Mesothelial cell of epicardium (in vitro differentiated cells): ENCODE measurements at places on chromosomes 7 and 10.

DNA sequence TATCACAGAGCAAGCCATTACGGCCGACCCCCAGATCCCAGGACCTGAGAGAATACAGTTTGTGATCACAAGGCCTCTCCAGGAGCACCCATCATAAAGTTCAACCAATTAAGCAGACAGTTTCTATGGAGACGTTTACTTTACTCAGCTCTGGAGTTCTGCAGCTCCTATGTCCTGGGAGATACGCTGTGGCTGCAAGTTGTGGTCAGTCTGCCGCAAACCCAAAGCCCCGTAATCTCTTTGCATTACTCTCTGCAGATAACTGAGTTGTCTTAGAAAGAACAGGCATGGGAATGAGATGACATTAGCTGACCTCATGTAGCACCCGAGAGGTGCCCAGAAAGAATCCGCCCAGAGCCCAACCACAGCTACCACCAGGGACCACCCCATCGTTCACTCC lies 305.1 kb downstream of the FGFR2 start:
- no peak overlapping the region for H3K4me3 ChIP-seq
- no peaks in the 10 kb centered on the region for H3K36me3 ChIP-seq
- H3K27ac ChIP-seq: no peak overlapping the region
- H3K27me3 ChIP-seq: no peaks in the 10 kb centered on the region
- peaks cover 29% of the 10 kb centered on the region for H3K4me1 ChIP-seq
- DNase-seq: no peak

GRCh38 chr10:92342796-92343195 lies 51.8 kb downstream of the MARCHF5 start:
- no peak for DNase-seq
- no peak overlapping the region for H3K4me3 ChIP-seq
- peak overlapping the region; percentile 11 for H3K27ac ChIP-seq
- H3K36me3 ChIP-seq: peaks cover 24% of the 10 kb centered on the region
- no peaks in the 10 kb centered on the region for H3K27me3 ChIP-seq
- no peaks in the 10 kb centered on the region for H3K4me1 ChIP-seq

DNA sequence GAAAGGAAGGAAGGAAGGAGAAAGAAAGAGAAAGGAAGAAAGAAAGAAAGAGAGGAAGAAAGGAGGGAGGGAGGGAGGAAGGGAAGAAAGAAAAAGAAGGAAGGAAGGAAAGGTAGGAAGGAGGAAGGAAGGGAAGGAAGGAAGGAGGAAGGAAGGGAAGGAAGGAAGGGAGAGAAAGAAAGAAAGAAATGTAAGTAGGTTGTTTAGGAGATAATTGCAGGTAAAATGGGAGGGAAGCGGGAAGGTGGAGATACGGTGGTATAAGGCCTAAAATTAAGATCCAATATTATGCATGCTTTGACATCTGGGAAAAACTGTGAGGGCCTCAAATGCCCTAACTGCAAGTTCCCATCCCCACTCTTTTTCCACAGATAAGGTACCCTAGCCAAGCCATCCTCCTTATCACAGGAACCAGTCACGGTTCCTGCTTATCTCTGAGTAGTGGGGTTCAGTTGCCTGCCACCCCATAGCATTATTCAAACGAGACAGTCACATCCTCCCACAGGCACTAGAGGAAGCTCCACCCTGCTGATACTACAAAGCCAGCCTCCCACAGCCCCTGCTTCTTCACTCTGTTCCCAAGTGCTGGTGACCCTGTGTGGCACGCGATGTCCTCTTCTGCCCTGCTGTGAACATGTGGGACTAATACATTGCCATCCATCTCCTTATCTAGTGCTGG lies 28.7 kb downstream of the ST8SIA6 start:
- no peak for DNase-seq
- H3K27ac ChIP-seq: no peak overlapping the region
- H3K4me1 ChIP-seq: peaks cover 34% of the 10 kb centered on the region
- H3K27me3 ChIP-seq: peaks cover 2% of the 10 kb centered on the region
- H3K36me3 ChIP-seq: no peaks in the 10 kb centered on the region

DNA sequence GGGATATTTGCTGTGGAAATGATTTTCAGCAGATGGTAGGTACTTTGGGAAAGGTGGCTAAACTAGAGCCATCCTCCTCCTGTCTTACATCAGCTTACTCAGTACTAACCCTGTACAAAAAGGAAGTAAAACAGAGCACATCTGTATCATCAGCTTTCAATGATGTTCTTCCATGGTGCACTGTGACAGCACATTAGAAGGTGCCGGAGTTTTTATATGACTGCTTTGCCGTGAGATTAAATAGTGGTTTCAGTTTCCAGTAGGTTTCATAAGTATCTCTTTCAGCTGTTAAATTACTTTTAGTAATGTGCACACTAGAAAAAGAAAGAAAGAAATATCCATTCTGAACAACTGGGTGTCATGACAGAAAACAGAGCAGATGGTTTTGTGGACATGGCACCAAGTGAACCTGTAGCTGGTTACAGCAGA lies 86.5 kb downstream of the ARID5B start:
- no peaks in the 10 kb centered on the region for H3K27me3 ChIP-seq
- H3K4me1 ChIP-seq: peaks cover 12% of the 10 kb centered on the region
- H3K27ac ChIP-seq: peak overlapping the region; percentile 9

GRCh38 chr10:69916118-69916517 lies 114.4 kb downstream of the COL13A1 start:
- peaks cover 14% of the 10 kb centered on the region for H3K4me1 ChIP-seq
- DNase-seq: no peak
- no peaks in the 10 kb centered on the region for H3K36me3 ChIP-seq

DNA sequence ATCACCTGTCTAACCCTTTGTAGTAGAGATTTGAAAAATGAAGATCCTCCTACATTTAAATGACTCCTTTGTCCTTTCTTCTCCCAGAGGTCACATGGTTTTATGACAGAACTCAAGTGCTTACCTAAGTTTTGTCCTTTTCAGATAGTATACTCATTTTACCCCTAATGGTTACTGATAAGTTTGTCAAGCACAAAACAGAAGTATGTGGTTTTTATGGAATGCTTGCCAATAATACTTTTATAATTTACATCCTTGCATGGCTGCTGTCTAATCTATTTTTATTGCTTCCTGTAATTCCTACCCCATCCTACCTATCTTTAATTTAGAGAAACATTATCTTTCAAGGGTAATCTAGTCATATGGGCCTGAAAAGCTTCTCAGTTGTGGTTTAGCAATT lies 37.5 kb downstream of the HELLS start:
- DNase-seq: no peak
- peaks cover 13% of the 10 kb centered on the region for H3K36me3 ChIP-seq
- H3K27ac ChIP-seq: peak overlapping the region; percentile 64
- no peak overlapping the region for H3K4me3 ChIP-seq
- H3K27me3 ChIP-seq: no peaks in the 10 kb centered on the region

GRCh38 chr7:84009051-84009450 lies 185.5 kb downstream of the SEMA3A start:
- peaks cover 13% of the 10 kb centered on the region for H3K36me3 ChIP-seq
- no peak for DNase-seq
- no peak overlapping the region for H3K4me3 ChIP-seq
- no peak overlapping the region for H3K27ac ChIP-seq
- H3K4me1 ChIP-seq: peaks cover 4% of the 10 kb centered on the region

DNA sequence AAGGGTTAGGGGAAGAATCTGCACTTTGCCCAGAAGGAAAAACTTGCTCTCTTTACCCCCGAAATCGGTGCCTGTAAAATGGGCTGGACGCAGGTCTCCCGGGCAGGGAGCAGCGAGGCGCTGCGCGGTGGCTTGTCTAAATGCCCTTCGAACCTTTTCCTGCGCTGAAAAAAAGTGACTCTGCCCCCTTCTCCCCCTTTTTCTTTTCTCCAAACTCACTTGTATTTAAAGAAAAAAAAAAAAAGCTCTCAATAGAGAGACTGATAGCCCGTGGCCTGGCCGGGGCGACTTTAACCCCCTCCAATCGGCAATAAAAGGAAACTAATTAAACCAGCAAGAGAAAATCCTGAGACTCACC lies 286 bp downstream of the SP8 start:
- peaks cover 24% of the 10 kb centered on the region for H3K4me1 ChIP-seq
- H3K4me3 ChIP-seq: peak overlapping the region; percentile 48
- H3K36me3 ChIP-seq: no peaks in the 10 kb centered on the region
- peaks cover 94% of the 10 kb centered on the region for H3K27me3 ChIP-seq
- no peak overlapping the region for H3K27ac ChIP-seq

DNA sequence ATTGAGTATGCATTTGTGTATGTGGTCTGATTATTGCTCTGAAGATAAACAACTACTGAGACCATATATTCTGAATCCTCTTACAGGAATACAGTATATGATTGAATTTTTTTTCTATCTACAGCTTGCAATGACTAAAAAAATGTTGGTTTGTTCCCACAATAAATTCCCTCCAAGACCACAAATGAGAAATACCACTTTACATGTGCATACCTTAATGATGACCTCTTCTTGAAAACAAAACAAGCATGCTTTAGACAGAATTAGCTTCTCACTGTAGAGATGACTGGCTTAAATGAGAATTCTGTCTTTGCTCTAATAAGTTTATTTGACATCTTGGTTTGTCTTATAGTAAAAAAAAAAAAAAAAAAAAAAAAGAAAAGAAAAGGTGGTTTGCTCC lies 241.5 kb downstream of the PCDH15 start:
- DNase-seq: no peak
- H3K4me3 ChIP-seq: no peak overlapping the region
- H3K4me1 ChIP-seq: no peaks in the 10 kb centered on the region
- H3K36me3 ChIP-seq: no peaks in the 10 kb centered on the region
- H3K27ac ChIP-seq: no peak overlapping the region

DNA sequence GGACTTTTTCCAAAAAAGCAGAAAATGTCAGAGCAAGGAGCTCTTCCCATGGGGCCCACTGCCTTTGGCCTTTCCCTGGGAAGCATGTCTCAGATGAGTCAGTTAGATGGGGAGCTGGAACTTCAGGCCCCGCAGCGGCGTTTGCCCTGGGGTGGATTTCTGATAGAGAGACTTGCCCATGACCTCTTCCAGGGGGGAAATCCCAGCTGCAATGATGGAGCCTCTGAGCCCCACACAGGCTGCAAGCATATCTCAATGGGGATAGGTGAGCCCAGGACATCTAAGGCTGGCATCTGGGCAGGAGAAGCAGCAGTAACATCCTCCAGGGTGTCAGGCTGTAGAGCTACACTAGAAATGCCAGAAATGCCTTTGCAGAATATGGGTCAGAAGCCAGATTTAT lies 269.2 kb upstream of the TCERG1L start:
- no peaks in the 10 kb centered on the region for H3K36me3 ChIP-seq
- no peak overlapping the region for H3K27ac ChIP-seq
- no peak overlapping the region for H3K4me3 ChIP-seq
- H3K27me3 ChIP-seq: peaks cover 6% of the 10 kb centered on the region
- H3K4me1 ChIP-seq: no peaks in the 10 kb centered on the region

DNA sequence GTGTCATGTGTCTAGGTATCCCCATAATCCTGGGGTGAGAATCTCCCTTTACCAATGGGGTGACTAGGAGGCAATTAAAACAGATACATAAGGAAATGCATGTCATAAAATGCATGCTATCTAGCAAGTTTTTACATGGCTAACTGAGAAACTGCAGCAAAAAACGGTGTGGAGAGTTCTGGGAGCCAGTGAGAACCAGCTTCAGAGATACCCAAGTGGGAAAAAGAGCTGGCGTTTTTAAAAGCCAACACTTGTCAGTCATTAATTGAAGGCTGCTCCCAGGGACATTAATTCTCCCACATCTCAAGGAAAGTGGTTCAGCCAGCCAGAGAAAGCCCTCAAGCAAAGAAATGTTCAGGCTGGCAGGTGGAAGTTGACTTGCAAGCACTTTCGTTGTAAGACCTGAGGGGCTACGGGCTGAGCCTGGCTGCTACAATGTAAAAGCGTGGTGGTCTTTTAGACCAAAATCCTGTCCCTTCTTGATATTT lies 28.1 kb downstream of the ST8SIA6 start:
- no peak for DNase-seq
- peaks cover 35% of the 10 kb centered on the region for H3K4me1 ChIP-seq
- peaks cover 2% of the 10 kb centered on the region for H3K27me3 ChIP-seq
- H3K4me3 ChIP-seq: no peak overlapping the region
- no peak overlapping the region for H3K27ac ChIP-seq

DNA sequence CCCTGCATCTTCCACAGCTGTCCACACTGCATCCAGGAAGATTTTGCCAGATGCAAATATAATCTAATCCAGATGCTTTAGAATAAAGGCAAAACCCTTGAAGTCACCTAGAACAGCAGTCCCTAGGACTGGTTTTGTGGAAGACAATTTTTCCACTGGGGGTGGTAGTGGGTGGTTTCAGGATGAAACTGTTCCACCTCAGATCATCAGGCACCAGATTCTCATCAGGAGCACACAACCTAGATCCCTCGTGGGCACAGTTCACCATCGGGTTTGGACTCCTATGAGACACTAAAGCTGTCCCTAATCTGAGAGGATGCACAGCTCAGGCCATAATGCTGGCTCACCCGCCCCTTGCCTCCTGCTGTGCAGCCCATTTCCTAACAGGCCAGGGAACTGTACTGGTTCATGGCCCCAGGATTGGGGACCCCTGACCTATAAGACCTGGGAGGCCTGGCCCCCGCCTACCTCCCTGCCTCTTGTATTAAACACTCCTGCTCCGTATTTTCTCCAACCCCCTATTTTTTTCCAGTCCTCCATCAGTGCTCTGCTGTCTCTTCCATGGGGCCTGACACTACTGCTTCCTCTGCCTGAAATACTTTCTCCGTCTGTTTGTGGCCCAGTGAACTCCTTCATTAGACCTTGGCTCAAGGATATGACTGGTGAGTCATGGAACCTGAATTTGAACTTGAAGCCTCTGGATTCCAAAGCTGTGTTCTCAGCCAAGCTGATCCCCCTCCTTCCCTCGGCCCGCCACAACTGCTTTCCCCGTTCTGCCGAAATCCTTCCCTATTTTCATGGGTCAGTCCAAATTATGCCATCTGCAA lies 79.9 kb upstream of the RHEB start:
- H3K36me3 ChIP-seq: peaks cover 5% of the 10 kb centered on the region
- H3K27ac ChIP-seq: peak overlapping the region; percentile 70
- H3K4me1 ChIP-seq: peaks cover 18% of the 10 kb centered on the region
- no peaks in the 10 kb centered on the region for H3K27me3 ChIP-seq
- H3K4me3 ChIP-seq: no peak overlapping the region

GRCh38 chr10:71590781-71591350 lies 128.7 kb downstream of the C10orf105 start:
- no peak overlapping the region for H3K27ac ChIP-seq
- H3K27me3 ChIP-seq: peaks cover 38% of the 10 kb centered on the region
- H3K4me1 ChIP-seq: no peaks in the 10 kb centered on the region
- no peak for DNase-seq

DNA sequence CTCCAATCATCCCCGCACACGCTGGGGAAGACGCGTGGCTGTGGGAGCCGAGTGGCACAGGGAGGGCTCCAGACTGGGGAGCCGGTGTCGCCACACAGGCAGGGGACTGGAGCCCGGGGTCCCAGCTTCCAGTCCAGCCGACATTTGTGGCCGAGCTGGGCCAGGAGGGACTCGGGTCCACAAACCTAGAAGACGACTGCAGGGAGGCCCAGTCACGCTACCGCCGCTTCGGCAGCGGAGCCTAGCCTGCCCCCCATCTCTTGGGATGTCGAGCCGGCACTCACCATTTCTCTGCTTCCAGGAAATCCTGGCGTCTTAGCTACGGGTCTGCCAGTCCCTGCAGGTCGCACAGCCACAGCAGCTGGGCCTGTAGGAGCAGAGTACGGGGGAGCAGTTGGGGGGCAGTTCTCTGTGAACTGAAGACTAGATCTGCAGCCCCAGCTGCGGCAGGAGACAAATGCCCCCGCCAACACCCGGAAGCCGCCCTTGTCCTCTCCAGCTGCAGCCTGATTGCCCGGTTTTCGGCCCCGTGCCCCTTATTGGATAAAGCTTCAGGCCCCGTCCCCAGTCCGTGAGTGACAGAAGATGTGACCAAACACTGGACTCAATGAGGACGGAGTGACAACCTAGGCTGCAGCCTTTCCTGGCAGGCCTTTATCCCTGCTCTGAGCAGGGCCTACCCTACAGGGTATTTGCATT lies 270.7 kb downstream of the ZNF33B start:
- H3K4me1 ChIP-seq: no peaks in the 10 kb centered on the region
- DNase-seq: no peak
- no peaks in the 10 kb centered on the region for H3K27me3 ChIP-seq
- H3K27ac ChIP-seq: no peak overlapping the region
- no peak overlapping the region for H3K4me3 ChIP-seq
- H3K36me3 ChIP-seq: no peaks in the 10 kb centered on the region
